ENCODE measurements at places on chromosomes 7 and 10. TPM values are rescaled to one million over a fixed set of nuclear protein-coding genes. Genes with fewer than 3 reads are reported as not detected.

Gene ASB10
- total RNA-seq, result not detected

- no peak for DNase-seq
These were observed 164.1 kb upstream of the CDCA7L start for GRCh38 chr7:22109761-22110160.

Gene IPMK
- 4.5 TPM for total RNA-seq

- DNase-seq, result peak; percentile 6
These were observed 183.1 kb upstream of the YAE1 start for GRCh38 chr7:39383136-39383535.

Gene NUDT13
- 1.2 TPM for total RNA-seq

DNA sequence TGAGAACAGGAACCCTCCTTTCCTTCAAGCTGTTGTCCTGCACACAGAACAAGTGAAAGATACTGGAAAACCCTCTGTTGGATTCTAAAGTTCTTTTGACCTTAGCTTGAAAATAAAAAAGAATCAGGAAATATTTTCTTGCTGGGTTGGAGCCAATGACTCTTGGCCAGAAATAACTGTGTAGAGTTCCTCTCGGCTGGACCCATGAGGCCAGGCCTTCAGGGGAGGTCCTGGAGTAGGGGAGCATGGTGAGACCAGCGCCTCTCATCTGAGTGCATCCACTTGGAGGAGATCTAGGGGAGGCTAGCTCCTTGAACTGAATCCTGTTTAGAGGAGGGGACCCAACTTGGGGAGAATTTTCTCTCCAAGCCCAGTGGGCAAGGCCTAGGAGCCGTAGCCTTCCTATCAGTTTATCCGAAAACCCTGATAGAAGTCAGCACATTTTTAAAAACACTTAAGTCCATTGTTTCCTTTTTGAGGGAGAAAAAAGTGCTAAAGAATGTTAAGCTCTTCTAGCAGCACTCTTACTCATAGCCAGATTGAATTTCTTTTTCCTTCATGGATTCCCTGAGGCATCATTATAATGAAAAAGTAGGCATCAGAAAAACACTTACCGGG is 635.7 kb upstream of the ANKRD30A start:
- DNase-seq, result peak; percentile 67
